Activated naive CD8-positive, alpha-beta T cell treated with anti-CD3 and anti-CD28 coated beads, Interleukin-2, amount 50 U/mL, for 16 hours (primary cell): ENCODE measurements at places on chromosomes 1 and 21.

GRCh38 chr1:109754738-109755137 is 9.0 kb downstream of the EPS8L3 start:
- DNase-seq = no peak

GRCh38 chr1:175794586-175794985 is 51.2 kb upstream of the TNR start:
- DNase-seq = no peak

- no peak for DNase-seq
Observed at GRCh38 chr21:34126269-34126668, 52.9 kb downstream of the MRPS6 start.

DNA sequence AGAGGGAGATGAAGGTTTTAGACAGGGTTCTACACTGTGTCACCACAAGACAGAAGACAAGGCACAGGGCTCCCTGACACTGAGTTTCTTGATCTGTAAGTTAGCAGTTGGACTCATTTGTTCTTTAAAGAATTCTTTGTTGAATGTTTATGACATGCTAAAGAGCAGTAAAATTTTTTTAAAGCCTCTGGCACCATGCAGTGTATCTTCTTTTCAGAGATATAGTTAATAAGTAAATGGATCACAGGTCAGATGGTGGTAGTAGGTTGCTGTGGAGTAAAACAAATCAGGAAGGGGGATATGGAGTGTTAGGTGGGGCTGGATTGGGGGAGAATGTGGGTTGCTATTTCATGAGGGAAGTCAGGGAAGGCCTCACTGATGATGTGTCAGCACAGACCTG is 2.0 kb downstream of the CLCA4 start:
- no peak for DNase-seq

- no peak for DNase-seq
Observed at GRCh38 chr1:200258447-200259375, 151.1 kb downstream of the ZNF281 start.

- peak; percentile 42 for DNase-seq
Observed at GRCh38 chr1:223189903-223190724, 47.1 kb upstream of the TLR5 start.

- no peak for DNase-seq
Observed at GRCh38 chr21:39568361-39568760, 44.4 kb upstream of the B3GALT5 start.

GRCh38 chr1:97114842-97115241 is 393.3 kb downstream of the PTBP2 start:
- DNase-seq = no peak

DNA sequence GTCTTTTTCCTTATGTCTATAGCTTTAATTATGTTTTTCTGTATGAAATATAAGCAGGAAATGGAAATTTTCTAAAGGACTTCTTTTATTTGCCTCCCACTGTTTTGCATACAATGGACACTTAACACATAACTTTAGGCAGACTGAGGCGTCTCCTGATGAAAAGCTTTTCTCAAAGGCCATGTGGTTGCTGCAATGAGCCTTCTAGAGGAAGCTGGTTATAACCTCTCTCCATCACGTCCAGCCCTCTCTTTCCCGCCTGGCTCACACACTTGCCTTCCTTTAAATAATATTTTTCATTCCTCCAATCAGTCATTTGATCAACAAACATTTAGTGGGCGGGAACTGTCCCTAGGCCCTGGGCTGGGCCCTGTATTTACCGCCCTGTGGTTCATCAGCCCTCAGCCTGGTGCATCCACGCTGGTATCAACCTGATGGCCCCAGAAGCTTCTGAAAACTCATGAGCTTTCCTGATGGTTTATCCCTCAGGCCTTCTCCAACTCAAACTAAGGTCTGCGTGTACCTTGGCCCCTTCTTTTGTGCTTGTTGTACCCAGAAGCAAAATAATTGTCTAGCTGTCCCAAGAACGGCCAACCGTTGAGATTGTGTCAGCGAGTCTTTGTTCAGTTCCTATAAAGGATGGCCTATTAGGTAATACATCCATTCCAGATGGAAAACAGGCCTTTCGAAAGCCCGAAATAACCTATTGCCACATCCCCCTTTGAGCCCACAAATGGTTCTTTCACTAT is 75.3 kb upstream of the LYST start:
- DNase-seq = no peak

GRCh38 chr1:89005286-89006151 is 13.1 kb upstream of the KYAT3 start:
- no peak for DNase-seq
